ENCODE measurements at places on chromosomes 7 and 10. TPM values are rescaled to one million over a fixed set of nuclear protein-coding genes. Genes with fewer than 3 reads are reported as not detected.

- no peaks in the 10 kb centered on the region for H3K36me3 ChIP-seq
- no peak overlapping the region for H3K27ac ChIP-seq
- H3K27me3 ChIP-seq: no peaks in the 10 kb centered on the region
- no peak overlapping the region for H3K4me3 ChIP-seq
- H3K4me1 ChIP-seq: no peaks in the 10 kb centered on the region
These were observed 18.3 kb downstream of the CPED1 start for GRCh38 chr7:121006711-121007315.

DNA sequence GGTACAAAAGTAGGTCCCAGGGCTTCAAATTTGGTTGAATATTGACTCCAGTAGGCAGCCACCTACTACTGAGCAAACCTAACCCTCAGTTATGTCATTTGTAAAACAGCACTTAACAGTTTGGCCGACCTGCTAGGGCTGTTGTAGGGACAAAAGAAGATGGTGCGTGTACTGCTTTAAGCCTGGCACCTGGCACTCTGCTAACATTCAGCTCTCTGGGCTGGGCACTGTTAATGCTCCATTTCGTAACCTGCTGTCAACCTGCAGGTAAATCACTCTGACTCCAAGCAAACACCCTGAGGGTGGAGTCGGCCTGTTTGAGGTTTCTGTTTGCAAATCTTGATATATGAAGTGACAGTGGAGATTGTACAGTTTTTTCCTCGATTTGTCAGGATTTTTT lies 7.2 kb downstream of the ZKSCAN1 start:
- peak; percentile 84 for DNase-seq
- peaks cover 62% of the 10 kb centered on the region for H3K4me1 ChIP-seq

- no peaks in the 10 kb centered on the region for H3K4me1 ChIP-seq
- no peak for DNase-seq
- no peaks in the 10 kb centered on the region for H3K36me3 ChIP-seq
- no peak within 1 kb of the TSS for H3K4me3 ChIP-seq
These were observed at the start of gene CDC14C for GRCh38 chr7:48924433-48924832. TSS of gene CDC14C (plus strand) at chr7:48924547. CDS start at chr7:48924673, 126 bp downstream.

Gene MNX1
- total RNA-seq: 4.2 TPM

GRCh38 chr10:11593612-11594011 lies 17.8 kb downstream of the USP6NL start:
- no peak overlapping the region for H3K4me3 ChIP-seq
- H3K27me3 ChIP-seq: no peaks in the 10 kb centered on the region
- no peak overlapping the region for H3K27ac ChIP-seq
- DNase-seq: no peak

DNA sequence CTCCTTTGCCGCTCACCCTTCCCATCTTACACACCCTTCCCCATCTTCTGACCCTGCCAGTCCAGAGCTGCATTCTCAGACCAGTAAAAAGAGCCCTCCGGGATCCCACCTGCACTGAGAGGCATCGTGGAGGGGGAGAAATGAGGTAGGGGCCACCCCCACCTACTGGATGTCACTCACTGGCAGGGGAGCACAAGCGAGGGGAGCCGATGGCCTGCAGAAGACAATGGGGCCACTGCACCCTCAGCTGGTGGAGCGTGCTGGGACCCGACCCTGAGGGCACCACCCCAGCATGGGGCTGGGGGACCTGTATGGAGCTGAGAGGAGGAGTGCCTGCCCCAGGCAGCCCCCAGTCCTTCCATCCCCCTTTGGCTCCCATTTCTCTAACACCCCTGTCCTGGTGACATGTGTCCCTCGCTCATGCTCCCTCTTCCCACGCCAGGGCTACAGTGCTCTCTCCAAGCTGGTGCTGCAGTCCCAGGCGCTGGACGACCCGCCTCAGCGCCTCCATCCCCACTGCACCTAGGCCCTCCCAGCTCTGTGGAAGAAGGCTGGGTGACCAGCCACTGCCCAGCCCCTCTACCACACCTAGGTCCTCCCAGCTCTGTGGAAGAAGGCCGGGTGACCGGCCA lies 49.8 kb downstream of the RASGEF1A start:
- H3K4me3 ChIP-seq: no peak overlapping the region
- no peaks in the 10 kb centered on the region for H3K36me3 ChIP-seq
- DNase-seq: no peak

DNA sequence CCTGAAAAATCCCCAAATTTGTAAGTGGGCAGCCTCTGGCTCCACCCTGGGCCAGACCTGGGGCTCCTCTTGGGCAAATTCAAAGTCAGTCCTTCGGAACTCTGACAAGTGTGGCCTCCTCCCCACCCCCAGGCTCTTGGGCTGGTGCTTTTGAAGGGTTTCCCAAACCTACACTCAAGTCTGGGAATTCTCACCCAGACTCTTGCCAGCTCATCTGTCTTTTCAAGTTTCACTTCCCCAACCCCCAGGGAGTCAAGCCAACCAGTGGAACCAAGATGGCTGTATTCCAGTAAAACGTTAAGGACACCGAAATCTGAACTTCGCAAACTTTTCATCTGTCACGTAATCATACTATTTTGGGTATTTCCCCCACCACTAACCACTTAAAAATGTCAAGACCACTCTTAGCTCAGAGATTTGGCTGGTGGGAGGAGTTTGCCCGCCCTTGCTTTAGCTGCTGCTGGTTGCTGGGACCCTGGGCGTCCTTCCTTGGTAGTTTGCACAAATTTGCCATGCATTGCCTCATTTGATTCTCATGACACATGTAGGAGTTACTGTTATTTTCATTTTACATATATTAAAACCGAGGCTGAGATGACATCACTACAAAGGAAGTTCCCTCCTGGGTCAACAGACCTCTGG lies 1.7 kb upstream of the MYO1G start:
- H3K36me3 ChIP-seq: peaks cover 81% of the 10 kb centered on the region
- H3K4me3 ChIP-seq: no peak overlapping the region
- peak overlapping the region; percentile 63 for H3K27ac ChIP-seq
- peak; percentile 46 for DNase-seq
- H3K27me3 ChIP-seq: no peaks in the 10 kb centered on the region

- no peak overlapping the region for H3K4me3 ChIP-seq
- H3K4me1 ChIP-seq: peaks cover 9% of the 10 kb centered on the region
- no peak overlapping the region for H3K27ac ChIP-seq
- no peaks in the 10 kb centered on the region for H3K27me3 ChIP-seq
These were observed 37.0 kb downstream of the PFKP start for GRCh38 chr10:3104251-3104918.

All from stomach (tissue), 19 donors.